ENCODE measurements at places on chromosomes 13 and 19.

DNA sequence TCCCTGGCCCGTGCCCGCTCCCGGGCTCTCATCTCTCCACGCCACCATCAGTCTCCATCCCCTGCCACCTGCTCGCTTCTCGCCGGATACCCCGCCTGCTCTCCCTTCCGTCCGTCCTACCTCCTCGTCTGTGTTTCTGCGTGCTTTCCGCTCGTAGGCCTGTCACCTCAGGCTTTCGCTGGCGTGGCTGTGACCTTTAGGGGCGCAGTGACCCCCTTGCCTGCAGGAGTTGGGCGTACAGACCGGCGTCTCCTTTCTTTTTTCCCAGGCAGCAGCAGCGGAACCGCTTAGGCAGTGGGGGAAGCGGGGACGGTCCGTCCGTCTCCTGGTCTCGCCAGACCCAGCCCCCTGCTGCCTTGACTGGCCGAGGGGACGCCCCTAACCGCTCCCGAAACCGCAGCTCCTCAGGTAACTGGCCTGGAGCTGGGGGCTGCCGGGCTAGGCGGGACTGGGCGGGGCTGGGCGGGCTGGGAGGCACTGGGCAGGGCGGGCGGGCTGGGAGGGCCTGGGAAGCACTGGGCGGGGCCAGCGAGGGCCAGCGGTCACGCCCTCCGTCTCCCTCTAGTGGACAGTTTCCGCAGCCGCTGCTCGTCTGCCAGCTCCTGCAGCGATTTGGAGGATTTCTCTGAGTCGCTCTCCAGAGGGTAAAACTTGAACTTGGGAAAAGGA lies 6.3 kb downstream of the PGLYRP1 start:
- no peak for DNase-seq

DNA sequence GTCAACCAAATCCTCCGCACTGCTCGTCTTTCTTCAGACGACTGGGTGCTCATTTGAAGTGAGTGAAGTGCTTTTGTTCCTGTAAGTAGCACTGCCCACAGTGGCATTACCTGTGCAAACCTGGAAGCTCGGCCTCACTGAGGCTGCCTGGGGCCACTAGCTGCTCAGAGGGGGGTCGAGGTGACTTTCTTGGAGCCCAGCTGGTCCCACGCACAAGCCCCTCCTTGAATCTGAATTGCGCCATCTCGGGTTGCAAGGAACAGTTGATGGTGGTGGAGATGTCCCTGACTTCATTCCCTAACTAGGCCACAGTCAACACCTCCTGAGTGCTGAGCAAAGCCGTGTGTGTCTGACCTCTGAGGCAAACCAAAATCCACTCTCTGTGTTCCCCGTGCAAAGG lies 79.3 kb upstream of the GPR183 start:
- DNase-seq = no peak

- DNase-seq = no peak
Observed at GRCh38 chr13:113157929-113158747, at the start of gene PROZ. PROZ (plus strand) TSS chr13:113158648; CDS start chr13:113158661, 13 bp downstream.

DNA sequence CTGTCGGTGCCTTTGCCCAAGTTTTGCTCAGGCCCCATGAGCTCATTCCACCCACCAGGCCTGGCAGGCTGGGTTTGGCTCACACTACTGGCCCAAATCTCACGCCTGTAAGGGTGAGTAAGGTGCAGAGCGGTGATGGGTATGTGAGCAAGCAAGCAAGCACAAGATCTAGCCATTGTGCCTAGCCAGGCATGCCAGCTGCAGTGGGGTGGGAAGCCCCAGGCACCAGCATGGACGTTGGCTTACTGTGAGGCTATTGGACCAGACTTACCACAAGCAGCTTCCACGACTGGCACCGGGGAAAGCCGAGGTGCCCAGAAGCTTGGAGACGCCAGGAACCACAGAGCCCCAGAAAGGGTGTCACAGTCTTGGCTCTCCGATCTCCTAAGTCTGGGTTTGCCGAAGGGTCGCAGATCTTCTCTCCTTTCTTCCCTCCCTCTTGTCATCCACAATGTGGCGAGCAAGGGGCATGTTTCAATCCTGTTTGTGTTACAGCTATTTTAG lies 2659.4 kb upstream of the PCDH20 start:
- no peak for DNase-seq

GRCh38 chr13:39540929-39541605 lies 61.9 kb downstream of the LHFPL6 start:
- no peak for DNase-seq

- DNase-seq = no peak
Observed at GRCh38 chr13:93963266-93964145, 516.0 kb downstream of the DCT start.

- DNase-seq = no peak
Observed at GRCh38 chr19:6248844-6249243, 30.9 kb downstream of the MLLT1 start.

DNA sequence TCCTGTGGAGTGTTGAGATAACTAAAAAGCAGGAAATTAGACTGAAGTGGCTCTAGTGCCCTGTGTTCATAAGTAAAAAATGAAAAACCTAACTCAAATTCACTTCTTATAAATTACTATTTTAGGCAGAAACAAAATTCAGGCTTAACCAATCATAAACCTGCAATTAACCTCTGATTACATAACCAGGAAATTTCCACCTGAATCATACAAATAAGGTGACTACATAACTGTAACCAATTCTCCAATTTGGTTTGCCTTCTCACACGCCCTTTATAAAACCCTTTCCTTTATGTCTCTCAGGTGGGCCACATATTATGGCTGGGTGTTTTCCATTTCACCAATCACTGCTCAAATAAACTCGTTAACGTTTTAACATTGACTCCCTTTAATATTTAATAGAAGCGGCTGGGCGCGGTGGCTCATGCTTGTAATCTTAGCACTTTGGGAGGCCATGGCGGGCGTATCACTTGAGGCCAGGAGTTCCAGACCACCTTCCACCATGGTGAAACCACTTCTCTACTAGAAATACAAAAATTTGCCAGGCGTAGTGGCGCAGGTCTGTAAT lies 22.9 kb upstream of the ZNF724 start:
- DNase-seq = no peak

DNA sequence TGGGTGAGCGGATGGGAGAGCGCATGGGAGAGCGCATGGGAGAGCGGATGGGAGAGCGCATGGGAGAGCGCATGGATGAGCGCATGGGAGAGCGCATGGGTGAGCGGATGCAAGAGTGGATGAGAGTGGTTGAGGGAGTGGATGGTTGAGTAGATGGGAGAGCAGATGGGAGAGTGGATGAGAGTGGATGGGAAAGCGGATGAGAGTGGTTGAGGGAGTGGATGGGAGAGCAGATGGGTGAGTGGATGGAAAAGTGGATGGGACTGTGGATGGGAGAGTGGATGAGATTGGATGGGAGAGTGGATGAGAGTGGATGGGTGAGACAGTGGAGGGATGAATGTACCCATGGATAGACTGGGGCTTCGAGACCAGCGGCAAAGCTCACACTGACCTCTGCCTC lies 8.6 kb upstream of the TEKTIP1 start:
- DNase-seq = no peak

DNA sequence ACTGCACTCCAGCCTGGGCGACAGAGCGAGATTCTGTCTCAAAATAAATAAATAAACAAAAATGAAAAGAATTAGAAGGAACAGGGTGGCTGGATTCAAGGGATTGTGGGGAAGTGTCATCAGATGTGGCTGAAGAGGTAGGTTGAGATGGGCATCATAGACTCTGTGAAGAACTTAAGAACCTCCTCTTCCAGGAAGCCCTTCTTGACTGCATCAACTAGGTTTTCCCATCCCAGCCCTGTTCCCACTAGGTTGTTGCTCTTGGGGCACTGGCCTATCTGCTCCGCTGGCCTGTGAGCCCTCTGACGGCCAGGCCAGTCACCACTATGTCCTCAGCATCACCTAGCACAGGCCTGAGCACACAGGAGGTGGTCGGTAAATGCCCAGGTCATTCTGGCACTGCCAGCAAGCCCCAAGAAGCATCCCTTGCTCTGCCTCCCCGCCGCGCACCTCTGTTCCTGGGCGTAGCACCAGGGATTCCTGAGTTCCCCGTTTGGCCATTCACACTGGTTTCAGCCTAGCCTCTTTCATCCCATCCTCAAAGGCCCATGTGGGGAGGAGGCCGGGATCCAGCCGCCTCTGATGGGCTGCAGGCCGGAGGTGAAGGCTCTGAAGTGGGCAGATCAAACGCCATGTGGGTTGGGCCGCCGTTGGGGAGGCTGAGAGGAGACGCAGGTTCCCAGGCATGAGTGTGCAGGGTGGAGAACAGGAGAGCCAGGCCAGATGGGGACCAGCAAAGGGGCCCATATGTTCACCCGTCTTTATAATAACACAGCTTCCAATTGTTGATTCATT lies 27.6 kb upstream of the SLC1A5 start:
- peak; percentile 80 for DNase-seq

- DNase-seq = no peak
Observed at GRCh38 chr13:45040622-45041021, 51.3 kb downstream of the GPALPP1 start.

DNA sequence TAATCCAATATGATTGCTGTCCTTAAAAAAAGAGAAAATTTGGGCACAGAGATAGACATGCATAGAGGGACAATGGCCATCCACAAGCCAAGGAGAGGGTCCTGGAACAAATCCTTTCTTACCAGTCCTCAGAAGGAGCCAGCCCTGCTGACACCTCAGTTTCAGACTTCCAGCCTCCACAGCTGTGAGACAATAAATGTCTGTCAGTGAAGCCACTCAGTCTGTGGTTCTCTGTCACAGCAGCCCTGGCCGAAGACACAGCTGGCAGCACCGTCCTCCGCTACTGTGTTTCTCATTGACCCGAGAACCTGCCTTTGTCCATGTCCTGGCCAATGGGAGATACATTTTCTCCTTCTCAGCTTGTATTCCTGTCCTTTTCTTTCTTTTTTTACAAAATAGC lies 207.9 kb downstream of the TM9SF2 start:
- no peak for DNase-seq

GRCh38 chr13:93496985-93497673 lies 270.5 kb downstream of the GPC6 start:
- DNase-seq = peak; percentile 95

DNA sequence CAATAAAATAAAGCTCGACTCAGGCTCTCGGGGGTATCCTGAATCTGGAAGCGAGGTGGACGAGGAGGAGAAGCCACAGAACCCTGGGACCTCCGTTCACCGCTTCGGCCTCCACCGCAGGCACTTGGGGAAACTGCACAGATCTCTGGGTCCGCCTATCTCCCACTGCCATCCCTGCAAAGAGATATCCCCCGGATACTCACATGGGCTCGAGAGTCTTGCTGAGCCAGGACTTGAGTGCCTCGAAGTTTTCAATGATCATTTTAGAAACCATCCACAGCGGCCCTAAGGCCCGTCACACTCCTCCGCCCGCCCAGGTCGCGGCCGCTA lies 589 bp downstream of the RBM26 start:
- no peak for DNase-seq

DNA sequence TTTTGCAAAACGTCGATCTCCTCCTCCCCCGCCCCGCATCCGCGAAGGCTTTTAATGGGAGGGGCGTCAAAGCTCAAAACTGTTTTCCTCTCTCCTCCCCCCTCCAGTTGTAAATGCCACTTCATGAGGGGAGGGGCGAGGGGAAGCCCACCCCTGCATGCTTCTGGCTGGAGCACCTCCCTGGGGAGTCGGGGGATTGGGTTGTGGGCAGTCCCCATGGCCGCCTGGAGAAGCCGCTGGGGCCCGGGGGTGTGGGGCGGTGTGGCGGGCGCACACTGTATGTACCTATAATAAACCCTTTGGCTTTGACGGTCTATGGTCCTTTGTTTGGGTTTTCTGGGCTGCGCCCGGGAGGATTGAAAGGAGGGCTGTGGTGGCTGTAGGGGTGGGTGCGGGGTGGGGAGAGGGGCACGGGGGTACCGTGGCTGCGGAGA lies 505 bp upstream of the SHKBP1 start:
- DNase-seq = no peak

- DNase-seq = no peak
Observed at GRCh38 chr13:91154558-91155353, 192.7 kb upstream of the MIR17HG start.

DNA sequence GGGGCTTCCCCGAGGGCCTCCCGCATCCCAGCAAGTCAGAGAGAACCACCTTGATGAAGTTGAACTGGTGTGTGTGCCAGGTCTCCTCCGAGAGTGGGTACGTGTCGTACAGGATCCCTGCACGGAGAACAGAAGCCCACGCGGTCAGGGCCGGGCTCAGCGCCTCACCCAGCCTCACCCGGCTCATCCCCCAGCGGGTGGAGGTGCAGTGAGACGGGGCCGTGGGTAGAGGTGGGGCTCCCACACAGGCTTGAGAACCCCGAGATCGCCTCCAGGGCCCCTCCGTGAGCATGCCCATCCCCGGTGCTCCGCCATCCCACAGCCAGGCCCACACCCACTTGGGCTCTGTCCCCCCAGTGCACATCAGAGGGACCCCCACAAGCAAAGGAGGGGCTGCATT lies 2.3 kb downstream of the GAMT start:
- no peak for DNase-seq

DNA sequence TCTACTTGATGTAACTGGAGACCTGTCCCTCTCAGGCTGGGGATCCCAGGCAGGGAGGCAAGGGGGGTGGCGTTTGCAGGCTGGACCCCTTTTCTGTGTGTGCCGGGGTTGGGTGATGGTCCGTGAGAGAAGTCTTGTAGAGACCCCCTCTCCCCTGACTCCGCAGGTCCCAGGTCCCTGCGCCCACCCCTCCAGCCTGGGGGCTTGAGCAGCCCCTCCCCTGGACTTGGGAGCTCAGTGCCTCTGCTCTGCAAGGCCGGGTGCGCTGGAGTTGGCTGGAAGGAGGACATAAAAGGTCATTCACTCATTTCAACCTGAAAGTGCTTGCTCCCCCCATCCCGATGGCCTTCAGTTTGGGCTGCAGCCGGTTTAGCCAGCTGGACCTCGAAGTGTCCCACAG lies 89.5 kb downstream of the SLC7A1 start:
- no peak for DNase-seq

- DNase-seq = no peak
Observed at GRCh38 chr13:52319876-52320275, 86.1 kb downstream of the THSD1 start.

DNA sequence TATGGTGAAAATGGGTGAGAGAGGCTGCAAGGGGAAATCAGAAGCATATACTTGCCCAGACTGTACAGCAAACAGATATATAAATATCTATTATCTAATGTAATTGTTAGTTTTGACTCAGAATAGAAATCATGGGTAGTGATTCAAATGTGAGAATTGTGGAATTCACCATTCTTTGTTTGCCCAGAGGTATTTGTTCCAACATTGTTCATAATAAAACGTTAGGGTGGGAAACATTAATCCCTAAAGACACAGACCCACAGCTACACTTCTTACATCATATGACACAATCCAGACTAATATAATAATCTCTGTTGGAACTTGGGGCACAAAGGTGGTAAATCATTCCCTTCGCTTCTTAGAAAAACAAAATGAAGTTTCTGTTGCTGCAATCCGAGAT lies 646.5 kb upstream of the SLITRK6 start:
- no peak for DNase-seq

DNA sequence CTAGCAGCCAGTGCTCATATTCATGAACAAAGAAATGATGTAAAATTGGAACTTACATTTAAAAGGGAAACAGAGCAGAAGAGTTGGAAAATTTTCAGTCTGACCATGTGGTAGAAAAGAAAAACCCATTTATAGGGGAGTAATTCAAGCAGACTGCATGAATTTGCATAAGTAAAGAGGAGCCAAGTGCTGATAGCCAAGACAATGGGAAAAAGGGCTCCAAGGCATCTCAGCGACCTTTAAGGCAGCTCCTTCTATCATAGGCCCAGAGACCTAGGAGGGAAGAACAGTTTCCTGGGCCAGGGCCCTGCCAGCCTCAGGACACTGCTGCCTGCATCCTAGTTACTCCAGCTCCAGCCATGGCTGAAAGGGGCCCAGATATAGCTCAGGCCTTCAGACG lies 7.5 kb downstream of the DNAJC3 start:
- no peak for DNase-seq

All from NCI-H524 treated with DMSO at 0.1 percent for 48 hours (cell line).